ENCODE measurements at places on chromosomes 12 and 14.

GRCh38 chr14:24784981-24785380, 151.0 kb upstream of the GZMB start:
- no peak for DNase-seq

DNA sequence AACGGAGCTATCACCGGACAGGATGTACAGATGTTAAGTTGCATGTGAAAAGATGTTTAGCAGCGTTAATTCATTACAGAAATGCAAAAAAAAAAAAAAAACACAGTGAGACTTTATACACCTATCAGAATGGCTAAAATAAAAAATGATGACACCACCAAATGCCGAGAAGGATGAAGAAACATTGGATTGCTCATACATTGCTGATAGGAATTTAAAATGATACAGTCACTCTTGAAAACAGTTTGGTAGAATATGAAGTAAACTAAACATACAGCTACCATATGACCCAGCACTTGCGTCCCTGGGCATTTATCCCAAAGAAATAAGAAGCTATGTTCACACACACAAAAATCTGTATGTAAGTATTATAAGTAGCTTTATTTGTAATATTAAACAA, 574.1 kb downstream of the SLC16A7 start:
- no peak for DNase-seq

- DNase-seq = no peak
Observed at GRCh38 chr12:40375076-40375475, 150.3 kb downstream of the LRRK2 start.

DNA sequence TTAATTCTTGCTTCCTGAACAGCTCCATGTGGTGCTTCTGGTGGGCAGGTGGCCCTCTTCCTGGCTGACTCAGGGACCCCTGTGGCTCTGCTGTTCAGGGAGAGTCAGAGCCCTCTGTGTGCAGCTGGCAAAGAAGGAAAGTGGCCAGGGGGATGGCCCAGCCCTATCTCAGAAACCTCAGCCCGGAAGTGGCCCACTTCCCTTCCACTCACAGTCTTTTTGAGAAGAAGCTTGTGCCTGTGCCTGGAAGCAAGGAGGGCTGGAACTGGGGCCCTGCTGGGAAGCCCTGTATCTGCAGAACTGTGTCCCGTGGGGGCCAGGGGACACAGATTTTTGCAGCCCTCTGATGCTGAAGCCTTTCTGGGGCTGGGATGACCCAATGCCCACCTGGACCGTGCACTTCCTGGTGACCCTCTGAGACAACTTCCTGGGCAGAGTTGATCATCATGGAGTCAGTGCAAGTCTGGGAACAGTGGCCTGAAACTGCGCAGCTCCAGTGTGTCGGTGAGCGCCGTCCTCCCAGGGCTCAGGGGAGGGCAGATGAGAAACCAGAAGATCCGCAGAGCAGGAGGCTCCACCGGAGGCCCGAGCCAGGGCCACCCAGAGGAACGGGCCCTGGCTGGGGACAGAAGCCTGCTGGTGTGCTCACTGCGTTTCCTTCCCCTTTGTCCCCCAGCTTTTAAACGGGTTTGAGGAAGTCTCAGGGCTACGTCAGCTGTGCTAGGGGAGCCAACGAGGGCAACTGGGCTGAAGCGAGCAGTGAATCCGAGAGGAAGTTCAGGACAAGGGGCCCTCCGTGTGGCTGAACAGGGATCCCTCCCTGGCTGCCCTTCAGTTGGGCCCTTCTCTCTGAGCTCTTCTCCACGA, 217.4 kb upstream of the RTL1 start:
- peak; percentile 82 for DNase-seq

- DNase-seq = no peak
Observed at GRCh38 chr12:127723251-127723650, 543.7 kb upstream of the TMEM132C start.

- DNase-seq = no peak
Observed at GRCh38 chr14:89270439-89271227, 146.4 kb downstream of the FOXN3 start.

DNA sequence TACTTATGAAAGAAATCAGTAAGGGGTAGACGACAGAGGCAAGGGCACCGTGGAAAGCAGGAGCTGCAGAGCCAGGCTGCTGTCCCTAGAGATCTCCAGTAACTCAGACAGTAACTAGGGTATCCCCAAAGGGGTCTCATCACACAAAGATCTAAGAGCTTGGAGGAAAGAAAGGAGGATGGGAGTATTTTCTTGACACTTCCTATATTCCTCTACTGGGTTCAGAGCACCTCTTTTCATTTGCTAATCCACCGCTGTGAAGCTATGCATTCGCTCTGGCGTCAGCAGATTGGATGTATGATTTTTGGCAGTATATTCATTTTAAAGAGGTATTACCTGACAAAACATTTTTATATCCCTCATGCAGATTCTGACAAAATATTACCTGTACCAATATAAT, 12.6 kb downstream of the USP44 start:
- no peak for DNase-seq

DNA sequence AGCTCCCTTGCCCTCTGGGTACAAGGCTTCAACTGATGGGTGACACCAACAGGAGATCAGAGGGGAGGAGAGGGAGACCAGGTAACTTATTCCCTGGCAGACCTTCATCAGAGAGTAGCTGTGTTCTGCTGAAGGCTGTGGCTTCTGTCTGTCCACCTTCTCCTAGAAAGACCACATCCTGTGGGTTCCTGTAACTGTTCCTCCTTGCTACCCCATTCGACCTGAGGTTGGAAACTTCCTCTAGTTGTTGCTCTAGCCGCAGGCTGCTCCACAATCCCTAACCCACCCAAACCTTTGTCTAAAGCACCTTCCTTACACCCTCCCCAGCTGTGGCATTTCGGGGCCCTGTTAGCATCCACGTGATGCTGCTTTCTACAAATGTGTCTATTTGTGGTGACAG, 454.2 kb downstream of the DPF3 start:
- DNase-seq = no peak

GRCh38 chr14:73785834-73786635, 65.6 kb upstream of the PTGR2 start:
- no peak for DNase-seq

GRCh38 chr12:81249976-81250375, 172.1 kb downstream of the ACSS3 start:
- DNase-seq = no peak

GRCh38 chr12:51262758-51263177, 7.4 kb downstream of the SMAGP start:
- peak; percentile 16 for DNase-seq

GRCh38 chr14:103068351-103069073, 11.2 kb upstream of the CDC42BPB start:
- DNase-seq = no peak

- no peak for DNase-seq
Observed at GRCh38 chr12:51188359-51189051, 15.6 kb upstream of the TFCP2 start.

DNA sequence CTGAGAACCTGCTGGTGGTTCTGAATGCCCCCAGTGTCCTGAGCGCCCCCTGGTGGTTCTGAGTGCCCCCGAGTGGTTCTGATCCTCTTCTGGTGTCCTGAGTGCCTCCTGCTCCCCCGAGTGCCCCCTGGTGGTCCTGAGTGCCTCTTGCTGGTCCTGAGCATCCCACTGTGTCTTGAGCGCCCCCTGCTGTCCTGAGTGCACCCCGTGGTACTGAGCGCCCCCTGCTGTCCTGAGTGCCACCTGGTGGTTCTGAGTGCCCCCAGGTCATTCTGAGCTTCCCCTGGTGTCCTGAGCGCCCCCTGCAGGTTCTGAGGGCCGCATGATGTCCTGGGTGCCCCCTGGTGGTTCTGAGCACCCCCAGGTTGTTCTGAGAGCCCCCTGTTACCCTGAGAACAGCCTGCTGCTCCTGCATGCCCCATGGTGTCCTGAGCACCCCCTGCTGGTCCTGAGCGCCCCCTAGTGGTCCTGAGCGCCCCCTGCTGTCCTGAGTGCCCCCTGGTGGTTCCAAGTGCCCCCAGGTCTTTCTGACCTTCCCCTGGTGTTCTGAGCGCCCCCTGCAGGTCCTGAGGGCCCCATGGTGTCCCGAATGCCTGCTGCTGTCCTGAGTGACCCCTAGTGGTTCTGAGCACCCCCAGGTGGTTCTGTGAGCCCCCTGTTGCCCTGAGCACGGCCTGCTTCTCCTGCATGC, 1165.4 kb downstream of the TMEM121 start:
- no peak for DNase-seq

DNA sequence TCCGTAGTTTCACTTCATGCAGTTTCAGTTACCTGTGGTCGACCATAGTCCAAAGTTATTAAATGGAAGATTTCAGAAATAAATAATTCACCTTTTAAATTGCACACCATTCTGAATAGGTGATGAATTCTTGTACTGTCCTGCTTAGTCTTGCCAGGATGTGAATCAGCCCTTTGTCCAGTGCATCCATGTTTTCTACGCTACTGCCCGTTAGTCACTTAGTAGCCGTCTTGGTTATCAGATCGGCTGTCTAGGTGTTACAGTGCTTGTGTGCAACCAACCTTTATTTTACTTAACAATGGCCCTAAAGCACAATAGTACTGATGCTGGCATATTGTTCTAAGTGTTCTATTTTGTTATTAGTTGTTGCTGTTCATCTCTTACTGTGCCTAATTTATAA, 146.7 kb downstream of the ACSS3 start:
- DNase-seq = no peak

- no peak for DNase-seq
Observed at GRCh38 chr14:102799684-102800562, 22.7 kb downstream of the TRAF3 start.

GRCh38 chr12:7374423-7375144, 69.4 kb downstream of the CD163L1 start:
- peak; percentile 2 for DNase-seq

GRCh38 chr12:109448707-109449390, 28.3 kb downstream of the KCTD10 start:
- no peak for DNase-seq

DNA sequence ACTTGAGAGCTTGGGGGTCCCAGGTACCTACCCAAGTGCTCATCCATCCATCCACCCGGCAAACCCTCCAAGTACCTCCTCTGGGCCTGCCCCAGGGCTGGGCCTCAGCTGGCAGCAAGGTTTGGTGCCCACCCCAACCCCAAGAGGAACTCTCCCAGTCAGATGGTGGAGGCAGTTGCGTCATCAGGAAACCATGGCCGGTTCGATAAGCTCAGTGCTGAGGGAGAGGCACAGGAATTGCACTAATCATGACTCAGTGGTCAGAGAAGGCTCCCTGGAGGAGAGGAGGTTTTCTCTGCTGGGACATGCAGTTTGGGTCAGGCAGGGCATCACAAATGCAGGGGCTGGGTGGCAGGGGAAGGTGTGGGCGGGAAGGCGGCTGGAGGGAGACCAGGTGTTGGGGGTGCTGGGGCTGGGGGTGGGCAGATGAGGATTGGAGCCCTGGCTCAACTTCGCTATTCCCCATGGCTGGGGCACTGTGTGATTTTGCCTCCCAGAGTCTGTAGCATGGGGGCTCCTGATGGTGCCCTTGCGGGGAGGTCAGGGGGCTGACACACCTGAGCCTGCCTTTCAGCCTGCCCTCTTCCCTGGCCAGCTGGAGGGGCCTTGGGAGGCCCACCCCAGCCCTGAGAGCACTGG, 32.2 kb downstream of the SH2B3 start:
- DNase-seq = no peak

DNA sequence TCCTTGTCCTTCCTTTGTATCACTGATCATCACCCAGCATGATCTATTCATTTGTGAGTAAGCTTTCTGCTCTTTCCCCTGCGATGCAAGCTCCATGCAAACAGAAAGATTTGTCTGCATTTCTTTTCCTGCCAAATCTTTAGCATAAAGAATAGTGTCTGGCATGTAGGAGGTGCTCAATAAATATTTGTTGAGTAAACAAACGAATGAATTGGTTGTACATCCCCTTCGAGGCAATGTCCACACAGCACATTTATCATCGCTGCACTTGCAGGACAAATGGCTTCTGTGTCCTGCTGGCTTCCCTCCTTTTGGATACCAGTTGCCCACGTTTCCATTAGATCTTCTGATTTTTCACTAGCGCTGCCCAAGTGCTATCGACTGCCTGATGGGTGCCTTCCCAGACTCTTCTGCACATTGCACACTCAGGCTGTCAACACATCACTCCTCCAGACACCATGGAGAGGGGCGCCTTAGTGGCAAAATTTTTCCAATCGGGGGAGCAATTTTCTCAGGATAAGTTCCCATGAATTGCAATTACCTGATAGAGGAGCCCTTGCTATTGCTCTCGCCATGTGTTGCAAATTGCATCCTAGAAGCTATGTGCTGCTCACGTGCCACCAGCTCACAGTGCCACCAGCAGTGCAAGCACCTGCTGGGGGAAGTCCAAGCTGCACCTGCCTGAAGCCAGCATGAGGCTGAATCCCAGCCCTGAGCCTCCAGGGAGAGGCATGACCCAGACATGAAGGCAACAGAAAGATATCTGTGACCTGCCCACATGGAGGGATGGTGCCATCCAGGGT, 206.6 kb downstream of the KIF26A start:
- peak; percentile 92 for DNase-seq

GRCh38 chr12:2698566-2698965, 96.2 kb upstream of the FKBP4 start:
- DNase-seq = no peak

DNA sequence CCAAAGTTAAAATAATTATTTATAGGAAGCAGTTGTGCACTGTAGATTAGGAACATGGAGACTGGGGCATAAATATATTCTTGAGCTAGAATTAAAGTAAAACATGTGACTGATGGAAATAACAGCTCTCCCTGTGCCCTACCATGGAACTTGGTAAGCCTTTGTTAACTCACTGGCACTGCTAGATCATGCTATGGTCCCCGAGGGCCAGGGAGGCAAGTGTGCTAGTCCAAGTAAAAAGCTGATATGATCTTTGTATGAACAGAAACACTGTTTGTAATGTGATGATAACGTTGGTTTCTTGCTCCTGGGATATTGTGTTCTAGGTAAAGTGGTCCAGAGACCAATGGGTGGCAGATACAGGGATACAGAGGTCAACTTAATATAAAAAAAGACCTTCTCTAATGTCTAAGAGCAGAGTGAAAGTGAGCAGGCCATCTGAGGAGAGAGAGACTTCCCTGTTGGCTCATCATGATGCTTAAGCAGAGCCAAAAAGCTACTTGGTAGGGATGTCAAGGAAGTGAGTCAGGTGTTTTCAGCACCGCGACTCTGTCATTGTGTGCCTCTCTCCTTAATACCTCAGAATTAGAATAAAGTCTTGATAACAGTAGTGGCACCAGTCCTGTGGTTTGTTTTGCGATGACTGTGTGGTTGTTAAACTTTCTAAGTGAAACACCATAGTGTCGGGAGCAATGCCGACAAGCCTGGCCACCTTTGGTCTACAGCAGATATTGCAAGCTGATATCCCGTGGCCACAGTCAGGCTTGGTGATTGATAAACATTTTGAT, 27.6 kb downstream of the BICD1 start:
- DNase-seq = no peak

GRCh38 chr12:79381248-79382208, 309.2 kb downstream of the PAWR start:
- DNase-seq = peak; percentile 92
